Heart right ventricle (tissue), 16 donors: ENCODE measurements at places on chromosomes 5 and 9.

DNA sequence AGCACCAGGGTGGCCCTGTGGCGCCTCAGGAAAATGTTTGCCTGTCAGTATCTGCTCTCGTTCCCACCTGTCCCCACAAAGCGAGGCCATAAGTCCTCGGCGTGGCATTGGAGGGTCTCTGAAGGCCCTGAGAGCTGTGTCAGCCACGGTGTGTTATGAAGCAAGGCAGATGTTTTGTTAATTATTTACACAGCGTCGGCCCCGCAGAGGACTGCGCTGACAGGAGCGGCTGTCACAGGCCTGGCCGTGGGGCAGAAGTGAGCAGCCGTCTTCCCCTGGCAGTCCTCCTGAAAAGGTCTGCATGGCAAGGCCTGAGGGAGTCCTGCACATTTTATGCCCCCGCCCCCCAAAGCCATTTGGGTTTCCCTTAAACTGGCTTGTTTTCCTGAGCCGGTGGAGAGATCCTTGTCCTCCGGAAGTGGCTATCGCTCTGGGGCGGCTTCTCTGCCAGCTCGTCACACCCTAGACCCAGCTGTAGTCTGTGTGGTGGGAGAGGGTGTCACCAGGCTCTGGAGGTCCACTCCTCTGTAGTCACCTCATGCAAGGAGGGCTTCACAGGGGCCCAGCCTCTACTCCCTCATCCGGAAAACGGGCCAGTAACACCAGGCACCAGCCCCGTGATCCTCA, 6.2 kb downstream of the NEK6 start:
- DNase-seq: no peak

- DNase-seq: no peak
These were observed 6.1 kb upstream of the MOB3B start for GRCh38 chr9:27535701-27536118.

- no peak for DNase-seq
These were observed 149.0 kb downstream of the PHF2 start for GRCh38 chr9:93725382-93725781.

- DNase-seq: no peak
These were observed 45.9 kb downstream of the SFXN1 start for GRCh38 chr5:175524211-175524610.

DNA sequence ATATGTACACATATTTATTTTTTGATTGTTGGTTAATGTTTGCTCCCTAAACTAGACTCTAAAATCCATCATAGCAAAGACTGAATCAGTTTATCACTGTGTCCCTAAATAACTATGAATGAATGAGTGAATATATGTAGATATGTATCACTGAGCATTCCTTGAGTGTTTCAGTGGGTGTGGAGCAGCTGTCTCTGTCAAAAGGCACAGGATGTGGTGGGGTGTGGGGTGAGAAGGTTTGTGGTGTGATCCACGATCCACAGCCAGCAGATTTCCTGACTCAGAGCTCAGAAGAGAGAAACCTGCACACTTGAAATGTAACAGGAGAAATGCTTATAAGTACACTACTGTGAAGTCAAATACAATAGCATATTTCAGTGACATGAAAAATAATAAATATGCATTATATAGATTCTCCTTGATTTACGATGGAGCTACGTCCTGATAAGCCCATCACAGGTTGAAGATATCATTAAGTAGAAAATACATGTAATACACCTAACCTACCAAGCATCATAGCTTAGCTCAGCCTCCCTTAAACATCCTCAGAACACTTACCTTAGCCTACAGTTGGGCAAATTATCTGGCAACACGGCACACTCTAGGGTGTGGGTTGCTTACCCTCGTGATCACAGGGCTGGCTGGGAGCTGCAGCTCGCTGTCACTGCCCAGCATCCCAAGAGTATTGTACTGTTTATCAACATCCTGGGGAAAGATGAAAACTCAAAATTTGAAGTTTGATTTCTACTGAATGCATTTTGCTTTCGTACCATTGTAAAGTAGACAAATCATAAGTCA, 287.0 kb downstream of the GAS1 start:
- DNase-seq: no peak
